ENCODE measurements at places on chromosomes 6 and 20. TPM values are rescaled to one million over a fixed set of nuclear protein-coding genes. Genes with fewer than 3 reads are reported as not detected.

DNA sequence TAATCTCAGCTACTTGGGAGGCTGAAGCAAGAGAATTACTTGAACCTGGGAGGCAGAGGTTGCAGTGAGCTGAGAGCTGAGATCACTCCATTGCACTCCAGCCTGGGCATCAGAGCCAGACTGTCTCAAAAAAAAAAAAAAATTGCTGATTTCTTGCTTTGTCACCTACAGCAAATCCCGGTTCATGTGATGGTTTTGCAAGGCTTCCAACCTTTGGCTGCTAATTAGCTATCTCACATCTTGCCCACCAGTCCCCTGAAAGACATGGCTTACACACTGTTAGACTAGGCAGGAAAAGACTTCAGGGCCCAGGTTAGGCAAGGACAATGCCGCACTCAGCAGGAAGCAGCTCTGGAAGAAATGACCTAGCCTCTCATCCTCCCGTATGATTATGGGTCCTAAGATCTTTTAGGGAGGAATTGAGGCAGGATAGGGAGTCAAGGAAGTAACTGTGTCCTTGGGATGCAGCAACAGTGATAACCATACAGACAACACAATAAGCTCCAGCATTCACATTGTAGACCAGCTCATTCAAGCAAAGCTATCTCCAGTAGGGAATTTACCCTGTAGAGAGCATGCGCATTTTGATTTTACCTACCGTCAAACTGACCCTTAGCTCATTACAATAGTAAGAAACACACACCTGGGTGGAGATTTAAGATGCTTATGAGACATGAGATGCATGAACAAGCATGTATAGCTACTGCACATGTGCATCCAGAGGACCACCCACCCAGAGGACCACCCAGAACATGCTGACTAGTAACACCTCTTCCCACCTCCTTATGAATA, 40.5 kb upstream of the POU5F1 start:
- DNase-seq: no peak

BPIFB1 gene
- not detected for total RNA-seq

DNA sequence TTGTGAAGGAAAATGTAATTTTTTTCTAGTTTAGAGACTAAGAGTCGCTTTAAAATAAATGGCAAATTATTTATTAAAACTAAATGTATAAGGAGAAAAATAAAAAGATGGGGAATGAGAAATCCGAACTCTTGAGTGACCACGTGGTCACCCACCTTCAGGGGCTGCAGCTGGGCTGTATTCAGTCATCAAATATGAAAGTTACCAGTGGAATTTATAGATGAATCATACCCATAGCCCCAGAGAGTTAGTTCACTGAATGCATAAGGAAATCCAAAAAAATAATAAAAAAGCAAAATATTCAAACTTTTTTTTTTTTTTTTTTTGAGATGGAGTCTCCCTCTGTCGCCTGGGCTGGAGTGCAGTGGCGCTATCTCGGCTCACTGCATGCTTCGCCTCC, 947.7 kb upstream of the ADGRB3 start:
- no peak for DNase-seq

GRCh38 chr6:33505548-33506370, 51.4 kb downstream of the ZBTB9 start:
- DNase-seq: no peak

GRCh38 chr6:124963831-124964763, 1.9 kb downstream of the RNF217 start:
- DNase-seq: peak; percentile 85

DNA sequence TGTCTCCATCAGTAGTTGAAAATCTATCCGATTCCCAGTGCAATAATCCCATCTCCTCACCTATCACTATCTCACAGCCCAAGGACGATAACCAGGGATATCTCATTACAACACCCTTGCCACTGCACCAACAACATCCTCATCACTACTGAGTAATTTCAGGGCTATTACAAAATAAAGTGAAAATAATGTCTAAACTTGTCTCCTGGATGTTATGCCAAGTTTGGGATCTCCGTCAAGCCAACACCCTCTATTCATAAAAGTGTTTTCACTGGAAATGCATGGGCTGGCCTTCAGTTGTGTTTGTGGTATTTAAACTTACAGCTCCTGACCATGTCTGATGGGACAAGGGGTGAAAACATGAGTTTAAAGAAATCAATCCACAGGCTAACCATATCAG, 42.0 kb upstream of the STMND1 start:
- DNase-seq: no peak

ZNF217 gene
- 20.2 TPM for total RNA-seq

HS3ST5 gene
- total RNA-seq: 1.1 TPM

DNA sequence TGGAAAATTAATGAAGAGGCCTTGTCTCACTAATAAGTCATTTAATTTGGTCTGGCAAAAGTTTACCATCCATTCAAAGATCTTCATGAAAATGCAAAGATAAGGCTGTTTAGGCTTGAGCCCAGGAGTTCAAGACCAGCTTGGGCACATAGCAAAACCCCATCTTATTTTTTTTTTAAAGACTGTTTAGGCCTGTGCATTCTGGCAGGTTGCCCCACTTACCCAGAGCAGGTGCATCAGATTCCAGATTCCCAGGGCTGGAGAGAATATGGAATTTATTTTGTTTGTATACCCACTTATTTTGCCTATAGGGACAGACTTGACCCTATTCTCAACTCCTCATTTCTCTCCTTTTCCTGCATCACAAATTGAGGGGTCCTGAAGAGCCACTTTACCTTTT, 5.7 kb downstream of the FOXO3 start:
- DNase-seq: no peak

FAM83C gene
- total RNA-seq: not detected

DNA sequence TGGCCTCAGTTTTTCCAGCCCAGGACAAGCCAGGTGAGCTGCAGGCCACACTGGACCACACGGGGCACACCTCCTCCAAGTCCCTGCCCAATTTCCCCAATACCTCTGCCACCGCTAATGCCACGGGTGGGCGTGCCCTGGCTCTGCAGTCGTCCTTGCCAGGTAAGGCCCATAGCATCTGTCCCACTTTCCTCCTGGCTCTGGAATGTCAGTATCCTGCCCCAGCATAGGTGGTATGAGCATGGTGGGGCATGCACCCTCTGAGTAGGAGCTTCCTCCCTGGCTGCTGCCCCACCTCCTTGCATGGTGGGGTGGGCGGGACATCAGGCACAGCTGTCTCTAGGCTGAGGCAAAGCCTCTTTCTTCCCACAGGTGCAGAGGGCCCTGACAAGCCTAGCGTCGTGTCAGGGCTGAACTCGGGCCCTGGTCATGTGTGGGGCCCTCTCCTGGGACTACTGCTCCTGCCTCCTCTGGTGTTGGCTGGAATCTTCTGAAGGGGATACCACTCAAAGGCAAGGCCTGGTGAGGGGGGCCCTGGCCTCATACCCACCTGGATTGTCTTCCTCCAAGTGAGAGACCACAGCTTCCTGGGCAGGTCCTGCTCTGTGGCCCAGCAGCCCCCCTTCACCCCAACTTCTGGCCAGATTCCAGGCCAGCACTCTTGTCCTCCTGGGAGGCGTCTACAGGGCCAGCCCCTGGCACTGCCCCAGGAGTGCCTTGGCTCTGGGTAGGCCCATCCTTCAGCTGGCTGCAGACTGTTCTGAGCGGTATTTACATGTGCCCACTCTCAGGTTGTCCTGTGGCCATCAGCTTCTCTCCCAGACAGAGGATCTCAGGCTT, 9.1 kb downstream of the PI16 start:
- no peak for DNase-seq

DNA sequence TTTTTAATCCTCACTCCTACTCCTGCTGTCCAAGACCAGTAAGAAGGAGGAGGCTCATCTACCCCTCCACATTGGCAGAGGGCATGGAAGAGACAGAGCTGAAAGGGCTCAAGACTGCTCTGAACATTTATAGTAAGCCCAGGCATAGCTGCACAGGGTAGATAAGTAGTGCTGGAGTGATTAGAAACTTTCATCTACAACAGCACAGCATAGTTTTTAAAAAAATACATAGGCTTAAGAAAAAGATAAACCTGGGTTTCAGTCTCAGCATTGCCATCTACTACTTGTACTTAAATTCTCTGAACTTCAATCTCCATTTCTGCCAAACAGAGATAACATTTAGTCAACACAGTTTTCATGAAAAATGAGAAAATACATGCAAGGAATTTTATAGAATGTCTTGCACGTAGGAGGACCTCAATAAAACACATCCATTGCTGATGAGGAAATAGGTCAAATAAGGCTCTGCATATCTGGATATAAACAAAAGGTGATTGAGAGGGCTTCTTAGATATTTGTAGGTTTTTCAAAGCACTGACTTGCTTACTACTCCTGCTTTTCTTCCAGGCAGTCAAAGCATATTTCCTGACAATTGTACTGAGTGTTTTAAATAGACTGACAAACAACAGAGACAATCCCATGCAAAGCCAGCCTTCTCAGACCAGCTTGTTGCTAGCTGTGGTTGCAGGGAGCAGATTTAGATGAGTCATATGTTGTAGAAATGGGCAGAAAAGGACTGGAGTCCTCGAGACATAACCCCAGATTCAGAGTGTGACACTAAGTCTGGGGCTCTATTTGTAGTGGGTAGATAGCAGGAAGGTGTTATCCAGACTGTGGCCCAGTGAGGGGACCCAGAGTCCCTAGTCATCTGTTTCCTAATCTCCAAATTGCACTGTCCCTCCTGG, 107.4 kb upstream of the TAB2 start:
- DNase-seq: no peak

Data from sigmoid colon (tissue), 7 donors.